ENCODE measurements at places on chromosomes 13 and 19.

DNA sequence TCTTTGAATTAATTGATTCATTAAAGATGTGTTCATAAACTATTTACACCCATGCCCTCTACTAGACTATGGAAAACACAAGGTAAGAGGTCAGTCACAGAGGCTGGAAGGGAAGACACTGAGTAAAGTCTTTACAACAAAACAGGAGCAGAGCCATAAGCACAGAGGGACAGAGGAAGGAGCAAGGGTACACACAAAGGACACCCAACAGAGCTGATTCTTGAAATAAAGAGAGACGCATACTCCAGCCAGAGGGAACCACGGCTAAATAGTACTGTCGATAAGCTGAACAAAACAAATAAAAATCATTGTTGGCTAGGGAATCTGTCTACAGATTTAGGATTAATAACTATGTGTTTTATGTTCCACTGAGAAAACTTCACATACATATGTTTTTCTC is 289.2 kb downstream of the EFNB2 start:
- no peak for DNase-seq

GRCh38 chr13:29140277-29140676 is 320.1 kb downstream of the MTUS2 start:
- DNase-seq: no peak

- DNase-seq: no peak
These were observed 28.2 kb downstream of the KCNC3 start for GRCh38 chr19:50300814-50301606.

GRCh38 chr19:48513289-48514122 is 1.9 kb upstream of the LMTK3 start:
- DNase-seq: no peak

- DNase-seq: no peak
These were observed 3.5 kb upstream of the CIRBP start for GRCh38 chr19:1265615-1266128.

- DNase-seq: no peak
These were observed 249.7 kb downstream of the DACH1 start for GRCh38 chr13:71617265-71617664.

- DNase-seq: no peak
These were observed 646.9 kb upstream of the PCDH9 start for GRCh38 chr13:67877031-67877430.

DNA sequence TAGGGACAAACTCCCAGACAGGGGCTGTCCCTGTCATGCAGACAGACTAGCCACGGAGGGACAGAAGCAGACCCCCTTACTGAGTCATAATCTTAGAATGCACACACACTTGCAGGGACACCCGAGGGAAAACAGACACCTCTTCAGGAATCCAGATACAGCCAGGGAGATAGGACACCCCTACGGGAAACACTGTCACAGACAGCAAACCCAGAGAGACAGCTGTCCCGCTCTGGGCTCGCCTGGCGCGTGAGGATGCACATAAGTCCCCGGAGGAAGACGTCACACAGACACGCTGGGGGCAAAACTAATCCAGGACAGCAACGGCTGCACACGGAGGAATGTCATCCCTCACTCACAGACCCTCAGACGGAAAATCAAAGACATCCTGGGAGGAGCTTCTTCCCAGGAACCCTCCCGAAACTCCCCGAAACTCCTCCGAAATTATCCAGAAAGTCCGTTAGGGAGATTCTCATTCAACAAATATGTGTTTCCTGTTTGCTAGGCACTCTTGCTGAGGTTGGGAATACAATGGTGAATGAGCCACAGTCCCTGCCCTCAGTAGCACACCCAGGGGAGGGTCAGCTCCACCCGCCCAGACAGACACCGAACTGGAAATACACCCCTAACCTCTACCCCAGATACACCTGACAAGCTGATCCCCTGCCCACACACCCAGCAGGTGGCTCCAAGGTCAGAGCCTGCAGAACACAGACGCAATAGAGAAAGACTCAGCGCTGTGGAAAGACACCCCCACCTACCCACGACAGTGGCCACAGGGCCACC is 15.2 kb upstream of the TOMM40 start:
- DNase-seq: no peak

GRCh38 chr19:5360003-5360780 is 19.6 kb upstream of the PTPRS start:
- no peak for DNase-seq

DNA sequence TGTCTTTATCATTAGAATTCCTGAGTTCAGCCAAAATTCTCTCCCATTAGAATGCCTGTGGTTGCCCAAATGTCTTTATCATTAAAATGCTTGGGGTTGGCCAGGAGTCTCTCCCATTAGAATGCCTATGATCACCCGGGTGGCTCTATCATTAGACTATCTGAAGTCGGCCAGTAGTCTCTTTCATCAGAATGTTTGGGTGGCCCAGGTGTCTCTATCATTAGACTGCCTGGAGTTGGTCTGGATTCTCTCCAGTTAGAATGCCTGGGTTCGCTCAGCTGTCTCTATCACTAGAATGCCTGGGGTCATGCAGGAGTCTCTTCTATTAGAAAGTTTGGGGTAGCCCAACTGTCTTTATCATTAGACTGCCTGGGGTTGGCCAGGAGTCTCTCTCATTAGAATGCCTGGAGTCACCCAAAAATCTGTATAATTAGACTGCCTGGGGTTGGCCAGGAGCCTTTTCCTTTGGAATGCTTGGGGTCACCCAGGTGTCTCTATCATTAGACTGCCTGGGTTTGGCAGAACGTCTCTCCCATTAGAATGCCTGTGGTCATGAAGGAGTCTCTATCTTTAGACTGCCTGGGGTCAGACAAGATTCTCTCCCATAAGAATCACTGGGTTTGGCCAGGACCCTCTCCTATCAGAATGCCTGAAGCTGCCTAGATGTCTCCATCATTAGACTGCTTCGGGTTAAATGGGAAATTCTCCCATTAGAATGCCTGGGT is 1478.3 kb downstream of the UQCRFS1 start:
- no peak for DNase-seq

DNA sequence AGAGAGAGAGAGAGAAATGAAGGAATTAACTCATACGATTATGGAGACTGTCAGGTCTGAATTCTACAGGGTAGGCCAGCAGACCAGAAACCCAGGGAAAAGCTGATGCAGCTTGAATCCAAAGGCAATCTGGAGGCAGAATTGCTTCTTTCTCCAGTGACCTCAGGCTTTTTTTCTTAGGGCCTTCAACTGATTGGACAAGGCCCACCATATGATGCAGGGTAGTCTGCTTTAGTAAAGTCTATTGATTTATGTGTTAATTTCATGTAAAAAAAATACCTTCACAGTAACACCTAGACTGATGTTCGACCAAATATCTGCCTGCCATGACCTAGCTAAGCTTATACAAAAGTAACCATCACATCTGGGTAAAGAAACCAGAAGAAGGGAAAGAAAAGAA is 71.1 kb downstream of the MZT1 start:
- DNase-seq: no peak

GRCh38 chr13:23146006-23146405 is 34.8 kb upstream of the SGCG start:
- DNase-seq: no peak

DNA sequence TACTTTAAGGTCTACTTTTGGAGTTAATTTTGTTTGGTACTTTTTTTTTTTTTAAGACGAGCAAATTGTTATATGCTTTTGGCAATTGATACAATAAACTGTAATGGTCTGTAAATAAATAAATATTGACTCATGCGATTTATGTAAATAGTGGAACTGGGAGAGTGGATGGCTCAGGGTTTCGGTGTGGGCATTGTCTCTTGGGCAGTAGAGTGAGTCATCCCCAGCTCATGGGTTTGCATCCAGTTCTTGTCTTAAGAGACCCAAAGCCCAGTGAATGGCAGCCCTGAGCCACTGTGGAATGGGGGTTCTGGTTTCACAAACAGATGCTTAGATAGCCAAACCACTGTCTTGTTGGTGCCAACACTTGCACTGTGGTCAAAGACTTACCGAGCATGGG is 33.0 kb downstream of the FGF9 start:
- DNase-seq: no peak

- no peak for DNase-seq
These were observed 26.7 kb downstream of the ZNF850 start for GRCh38 chr19:36745870-36746269.

DNA sequence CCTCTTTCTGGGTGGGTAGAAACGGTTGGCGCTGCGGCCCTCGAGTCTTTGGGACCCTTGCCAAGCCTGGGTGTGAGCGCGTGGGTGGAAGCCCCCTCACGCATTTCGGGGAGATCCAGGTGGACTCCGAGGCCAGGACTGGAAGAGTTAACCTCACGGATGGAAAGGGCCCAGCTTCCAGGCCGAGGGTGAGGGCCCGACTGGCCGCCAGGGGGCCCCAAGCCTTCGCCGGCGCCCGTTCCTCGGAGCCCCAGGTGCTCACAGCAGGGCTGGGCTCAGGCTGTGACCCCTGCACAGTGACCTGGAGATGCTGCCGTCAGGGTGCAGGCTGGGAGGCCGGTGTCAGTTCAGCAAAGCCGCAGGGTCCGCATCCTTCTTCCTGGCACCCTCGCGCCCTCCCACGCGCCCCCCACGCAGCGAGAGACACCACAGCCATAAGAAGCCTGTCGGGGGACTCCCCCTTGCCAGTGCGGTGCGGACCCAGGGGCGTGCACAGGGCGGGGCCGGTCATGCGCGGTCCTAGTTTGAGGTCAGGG is 34.2 kb upstream of the TMEM255B start:
- peak; percentile 12 for DNase-seq

DNA sequence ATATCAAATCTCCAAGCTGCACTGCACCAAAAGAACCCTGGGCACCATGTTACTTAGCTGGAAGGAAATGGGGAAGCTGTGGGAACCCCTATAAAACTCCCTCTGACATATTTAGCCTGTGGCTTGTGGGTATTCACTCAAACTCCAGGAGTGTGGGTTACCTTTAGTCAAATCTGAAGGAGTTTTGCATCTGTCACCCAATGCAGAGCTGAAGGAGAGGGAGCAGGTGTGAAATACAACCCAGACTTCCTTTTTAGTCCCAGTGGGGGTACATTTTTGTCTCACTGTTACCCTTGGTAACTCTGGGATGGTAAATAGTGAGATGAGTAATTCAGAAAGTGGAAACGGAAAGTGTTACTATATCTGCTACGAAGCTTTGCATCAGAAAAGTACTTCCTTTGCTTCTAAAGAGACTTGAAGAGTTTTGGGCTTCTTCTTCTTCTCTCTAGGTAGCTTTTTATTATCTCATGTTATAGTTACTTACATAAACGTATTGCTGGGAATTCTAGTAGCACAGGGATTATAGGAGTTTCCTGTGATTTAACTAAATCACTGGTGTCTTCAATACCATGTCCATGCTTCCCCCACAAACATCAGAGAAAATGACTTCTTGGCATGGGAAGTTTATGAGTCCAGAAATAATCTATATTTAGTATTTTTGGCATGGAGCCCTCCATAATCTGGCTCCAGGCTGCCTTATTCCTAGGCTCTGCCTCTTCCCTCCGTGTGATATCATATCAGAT is 105.9 kb downstream of the AKAP11 start:
- DNase-seq: peak; percentile 100

DNA sequence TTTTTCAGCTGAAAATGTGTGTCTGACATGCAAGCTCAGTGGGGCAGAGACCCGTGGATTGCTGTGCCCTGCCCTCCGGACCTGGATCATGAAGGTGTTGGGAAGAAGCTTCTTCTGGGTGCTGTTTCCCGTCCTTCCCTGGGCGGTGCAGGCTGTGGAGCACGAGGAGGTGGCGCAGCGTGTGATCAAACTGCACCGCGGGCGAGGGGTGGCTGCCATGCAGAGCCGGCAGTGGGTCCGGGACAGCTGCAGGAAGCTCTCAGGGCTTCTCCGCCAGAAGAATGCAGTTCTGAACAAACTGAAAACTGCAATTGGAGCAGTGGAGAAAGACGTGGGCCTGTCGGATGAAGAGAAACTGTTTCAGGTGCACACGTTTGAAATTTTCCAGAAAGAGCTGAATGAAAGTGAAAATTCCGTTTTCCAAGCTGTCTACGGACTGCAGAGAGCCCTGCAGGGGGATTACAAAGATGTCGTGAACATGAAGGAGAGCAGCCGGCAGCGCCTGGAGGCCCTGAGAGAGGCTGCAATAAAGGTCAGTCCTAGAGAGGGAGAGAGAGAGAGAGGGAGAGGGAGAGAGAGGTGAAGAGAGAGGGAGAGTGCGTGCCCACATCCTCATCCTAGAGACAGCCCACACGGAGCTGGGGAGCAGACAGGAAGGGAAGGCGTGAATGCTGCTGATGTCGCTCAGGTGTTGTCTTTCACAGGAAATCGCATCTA is 5.1 kb upstream of the DCUN1D2 start:
- no peak for DNase-seq

GRCh38 chr13:40350283-40350992 is 316.0 kb downstream of the FOXO1 start:
- no peak for DNase-seq

DNA sequence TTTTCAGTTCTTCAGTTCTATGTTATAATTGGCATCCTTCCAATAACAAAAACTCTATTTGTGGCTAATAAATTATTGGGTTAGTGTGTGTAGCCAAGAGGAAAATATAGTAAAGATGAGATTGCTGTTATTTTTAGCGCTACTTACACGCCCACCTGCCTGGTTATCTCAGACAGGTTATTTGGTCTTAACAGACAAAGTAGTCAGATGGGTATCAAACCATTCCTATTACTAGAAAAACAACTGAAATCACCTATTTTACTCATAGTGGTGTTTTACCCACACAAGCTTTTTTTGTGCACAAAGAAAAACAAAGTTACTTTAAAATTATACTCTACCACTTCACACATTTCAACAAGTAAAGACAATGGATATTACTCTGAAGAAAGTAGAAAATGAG is 151.2 kb downstream of the TBC1D4 start:
- DNase-seq: no peak

- DNase-seq: no peak
These were observed 110.7 kb downstream of the EFNB2 start for GRCh38 chr13:106424805-106425204.

GRCh38 chr19:10815969-10816644 is 19.9 kb downstream of the TMED1 start:
- no peak for DNase-seq

GRCh38 chr19:29671393-29672160 is 6.3 kb downstream of the PLEKHF1 start:
- peak; percentile 88 for DNase-seq

- DNase-seq: no peak
These were observed 1446.1 kb downstream of the SLITRK1 start for GRCh38 chr13:82436099-82436585.

GRCh38 chr19:48203794-48204628 is 33.5 kb downstream of the ZSWIM9 start:
- peak; percentile 91 for DNase-seq

GRCh38 chr13:113667771-113668490 is 912 bp downstream of the GRK1 start:
- DNase-seq: no peak

DNA sequence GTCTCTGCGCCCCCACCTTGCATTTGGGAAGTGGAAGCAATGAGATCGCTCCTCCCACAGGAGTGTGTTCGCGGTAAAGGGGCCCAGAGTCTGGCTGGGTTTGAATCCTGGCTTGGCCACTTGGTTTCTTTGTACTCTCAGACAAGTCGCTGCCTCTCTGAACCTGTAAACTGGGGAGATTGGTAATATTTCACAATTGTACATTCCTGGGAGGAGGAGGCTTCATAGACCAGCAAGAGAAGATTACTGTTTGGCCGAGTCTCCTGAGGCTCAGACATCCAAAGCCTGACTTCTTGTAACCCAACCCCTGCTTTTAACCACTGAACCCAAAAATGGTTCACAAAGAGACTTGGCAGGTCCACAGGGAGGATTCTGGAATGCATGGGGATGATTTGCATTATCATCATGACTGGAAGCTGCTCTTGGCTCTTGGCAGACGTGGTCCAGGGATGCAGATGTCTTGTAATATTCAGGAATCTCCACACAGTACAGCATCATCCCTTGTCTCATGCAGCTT is 13.6 kb upstream of the STRN4 start:
- DNase-seq: no peak

GRCh38 chr19:52070496-52070895 is 21.9 kb upstream of the ZNF432 start:
- DNase-seq: no peak
